ENCODE measurements at places on chromosomes 2 and 18.

GRCh38 chr2:220648628-220649027 lies 923.5 kb downstream of the EPHA4 start:
- no peak for DNase-seq

- no peak for DNase-seq
These were observed 36.0 kb upstream of the SCN1A start for GRCh38 chr2:166163775-166164174.

- no peak for DNase-seq
These were observed 392.2 kb upstream of the CRIM1 start for GRCh38 chr2:35963357-35963756.

- DNase-seq = no peak
These were observed 42.0 kb downstream of the DTNA start for GRCh38 chr18:34752056-34752455.

- DNase-seq = peak; percentile 78
These were observed 74.7 kb upstream of the ETAA1 start for GRCh38 chr2:67322353-67323001.

DNA sequence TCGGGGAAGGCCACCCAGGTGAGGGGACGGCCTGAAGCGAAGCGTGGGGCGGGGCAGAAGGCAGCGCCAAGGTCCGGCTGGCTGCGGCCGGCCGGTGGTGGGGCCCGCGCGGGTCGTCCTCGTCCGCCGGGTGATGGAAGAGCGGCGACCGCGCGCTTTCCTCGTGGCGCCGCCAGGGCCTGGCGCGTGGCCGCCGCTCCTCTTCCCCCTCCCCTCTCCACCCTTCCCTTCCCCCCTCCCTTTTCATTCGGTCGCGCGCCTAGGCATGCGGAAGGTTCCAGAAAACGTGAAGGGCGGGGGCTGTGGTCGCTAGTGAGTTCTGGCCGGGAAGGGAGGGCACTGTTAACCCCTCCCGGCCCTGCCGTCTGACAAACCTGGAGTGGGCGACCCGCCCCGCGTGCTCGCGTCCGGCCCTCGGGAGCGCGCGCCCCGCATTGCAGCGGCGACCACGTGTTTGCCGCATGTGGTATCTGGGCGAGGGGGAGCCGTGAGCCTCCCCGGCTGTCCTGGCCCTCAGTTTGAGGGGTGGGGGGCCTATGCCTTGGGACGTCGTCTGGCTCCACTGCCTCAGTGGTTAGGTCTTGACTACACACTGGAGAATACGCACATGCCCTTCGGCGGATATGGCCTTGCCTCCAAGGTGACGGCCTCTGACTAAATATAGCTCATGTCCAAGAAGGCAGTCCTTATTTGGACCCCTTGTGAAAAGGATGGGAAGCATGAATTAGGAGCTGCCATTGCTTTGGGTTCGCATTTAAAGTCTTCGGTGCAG lies 579 bp downstream of the MAT2A start:
- peak; percentile 74 for DNase-seq

GRCh38 chr2:234797566-234798250 lies 154.1 kb upstream of the SH3BP4 start:
- DNase-seq = no peak

DNA sequence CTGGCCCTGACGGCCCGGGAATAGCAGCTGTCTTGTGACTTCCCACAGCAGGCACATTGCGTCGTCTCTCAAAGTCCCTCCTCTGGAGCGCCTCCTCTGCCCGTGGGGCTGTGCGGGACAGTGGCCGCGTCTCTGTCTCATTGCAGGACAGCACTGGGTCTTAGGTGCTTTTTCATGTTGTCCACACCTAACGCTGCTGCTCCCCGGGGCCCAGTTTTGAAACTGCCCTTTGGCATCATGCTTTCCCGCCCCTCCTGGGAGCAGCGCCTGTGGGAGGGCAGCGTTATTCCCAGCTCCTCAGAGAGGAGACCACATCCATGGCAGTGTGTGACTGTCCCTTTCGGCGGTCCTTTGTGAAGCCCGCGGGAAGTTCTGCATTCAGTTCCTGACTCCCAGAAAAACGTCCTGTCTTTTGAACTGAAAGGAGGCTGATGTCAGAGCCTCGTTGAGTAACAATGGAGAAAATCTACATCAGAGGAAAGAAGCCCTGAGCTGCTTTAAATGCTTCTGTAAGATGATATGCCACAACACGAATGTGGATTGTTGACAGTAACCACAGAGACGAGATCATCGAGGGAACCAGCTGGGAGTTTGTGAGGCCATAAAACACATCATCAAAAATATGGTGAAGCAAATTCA lies 226.0 kb downstream of the FAM210A start:
- DNase-seq = peak; percentile 29

DNA sequence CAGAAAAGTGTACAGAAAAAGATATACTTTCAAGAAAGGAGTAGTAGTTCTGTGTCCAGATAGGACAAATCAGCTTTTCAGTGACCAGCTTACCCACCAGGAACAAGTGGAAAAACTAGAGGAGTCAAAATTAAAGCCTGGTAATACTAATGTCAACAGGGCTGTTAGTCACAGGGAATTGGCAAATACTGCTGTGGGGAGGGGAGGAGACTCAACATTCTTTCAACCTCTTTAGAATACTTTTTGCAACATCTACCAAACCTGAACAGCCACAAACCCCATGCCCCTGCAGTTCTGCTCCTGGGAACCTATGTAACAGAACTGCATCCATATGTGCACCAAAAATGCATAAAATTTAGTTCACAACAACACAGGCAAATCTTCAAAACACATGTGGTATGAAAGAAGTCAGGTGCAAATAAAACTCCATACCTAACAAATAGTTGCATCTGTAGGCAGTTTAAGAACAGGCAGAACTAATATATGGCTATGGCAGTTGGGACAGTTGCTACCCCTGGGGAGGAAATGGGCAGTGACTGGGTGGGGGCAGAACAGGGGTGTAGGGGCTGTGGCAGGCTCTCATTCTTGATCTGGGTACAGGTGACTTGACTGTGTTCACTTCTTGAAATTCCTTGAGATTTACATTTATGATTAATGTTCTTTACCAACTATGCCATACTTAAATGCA lies 9.7 kb downstream of the CMPK2 start:
- DNase-seq = no peak

DNA sequence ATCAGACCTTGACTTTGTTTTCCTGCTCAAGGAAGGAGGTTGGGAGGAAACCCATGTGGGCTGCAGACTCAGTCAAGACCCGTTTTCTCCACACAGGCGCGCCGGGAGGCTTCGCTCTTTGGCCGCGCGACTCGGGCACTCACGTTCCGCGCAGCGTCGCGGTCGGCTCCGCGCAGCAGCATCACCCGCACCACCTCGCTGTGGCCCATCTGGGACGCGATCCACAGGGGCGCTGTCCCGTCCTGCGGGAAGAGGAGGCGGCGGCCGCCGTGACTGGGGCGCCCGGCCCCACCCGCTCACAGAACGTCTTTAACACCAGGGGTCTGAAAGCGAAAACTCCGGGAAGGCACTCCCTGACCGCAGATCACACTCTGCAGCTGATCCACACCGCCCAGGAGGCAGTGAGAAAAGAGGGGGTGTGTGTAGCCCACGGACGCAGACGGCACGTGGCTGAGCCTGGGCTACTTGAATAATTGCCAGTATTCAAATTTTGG lies 33.1 kb upstream of the NPC1 start:
- no peak for DNase-seq

GRCh38 chr18:31590570-31590969 lies 1.1 kb upstream of the TTR start:
- DNase-seq = no peak

DNA sequence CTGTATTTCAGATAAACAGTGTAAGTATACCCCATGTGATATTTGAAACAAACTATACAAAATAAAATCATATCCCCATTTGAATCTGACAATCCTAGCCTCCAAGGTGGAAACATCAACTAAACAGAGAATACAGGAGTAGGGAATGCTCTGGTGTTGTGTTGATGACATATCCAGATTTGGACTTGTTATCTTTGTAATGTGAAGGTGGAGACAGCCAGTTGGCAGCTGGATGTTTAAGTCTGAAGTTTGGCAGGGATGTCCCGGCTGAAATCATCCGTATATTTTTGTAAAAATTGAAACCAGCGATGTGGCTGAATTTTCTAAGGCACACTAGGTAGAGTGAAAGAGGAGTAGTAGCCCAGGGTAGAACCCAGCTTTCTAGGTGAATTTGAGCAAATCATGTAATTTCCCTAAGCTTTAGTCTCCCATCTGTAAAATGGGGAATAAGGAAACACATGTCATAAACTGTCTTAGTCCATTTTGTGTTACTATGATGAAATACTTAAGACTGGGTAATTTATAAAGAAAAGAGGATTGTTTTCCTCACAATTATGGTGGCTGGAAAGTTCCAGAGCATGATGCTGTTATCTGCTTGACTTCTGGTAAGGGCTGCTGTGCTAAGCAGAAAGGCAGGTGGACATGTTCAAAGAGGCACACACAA lies 246.6 kb upstream of the APCDD1 start:
- DNase-seq = no peak

DNA sequence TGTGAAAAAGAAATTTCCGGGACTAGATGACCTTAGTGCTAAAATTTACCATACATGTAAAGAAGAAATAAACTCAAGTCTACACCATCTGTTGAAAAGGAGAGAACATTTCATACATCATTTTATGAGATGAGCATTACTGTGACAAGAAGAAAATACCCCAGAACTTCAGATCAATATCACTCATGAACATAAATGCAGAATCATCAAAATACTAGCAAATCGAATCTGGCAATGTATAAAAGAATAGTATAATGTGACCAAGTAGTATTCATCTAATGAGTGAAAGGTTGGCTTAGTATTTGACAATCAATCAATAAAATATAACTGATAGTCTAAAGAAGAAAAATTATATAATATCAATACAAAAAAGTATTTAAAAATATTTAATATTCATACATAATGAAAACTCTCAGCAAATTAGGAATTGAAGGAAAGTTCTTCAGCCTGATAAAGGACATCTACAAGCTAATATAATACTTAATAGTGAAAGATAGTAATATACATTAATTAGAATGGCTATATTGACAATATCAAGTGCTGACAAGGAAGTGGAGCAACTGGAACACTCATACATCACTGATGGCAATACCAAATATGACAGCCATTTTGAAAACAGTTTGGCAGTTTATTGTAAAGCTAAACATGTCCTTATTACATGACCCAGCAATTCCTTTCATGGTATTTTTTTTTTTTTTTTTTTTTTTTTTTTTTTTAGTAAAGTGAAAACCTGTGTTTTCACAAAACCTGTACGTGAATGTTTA lies 231.4 kb upstream of the ZEB2 start:
- no peak for DNase-seq

- no peak for DNase-seq
These were observed 124.0 kb downstream of the GULP1 start for GRCh38 chr2:188415754-188416083.

- no peak for DNase-seq
These were observed 230.7 kb downstream of the KCNH7 start for GRCh38 chr2:162607915-162608314.

DNA sequence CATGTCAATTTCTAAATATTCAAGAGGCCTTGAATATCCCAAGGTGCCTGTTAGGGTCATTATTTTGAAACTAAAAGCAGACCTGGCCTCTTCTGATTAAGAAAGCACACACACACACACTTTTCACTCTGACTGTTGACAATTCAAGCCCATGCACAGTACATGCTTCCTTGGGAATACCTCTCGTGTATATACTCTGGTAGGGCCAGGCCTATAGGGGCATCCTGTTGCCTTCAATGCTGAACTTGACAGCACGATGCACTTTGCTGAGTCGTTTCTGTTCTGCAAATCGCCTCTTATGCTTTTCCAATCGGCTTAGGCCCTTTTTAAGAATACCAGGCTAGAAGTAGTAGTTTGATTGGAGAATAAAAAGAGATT lies 40.6 kb downstream of the IWS1 start:
- DNase-seq = no peak

DNA sequence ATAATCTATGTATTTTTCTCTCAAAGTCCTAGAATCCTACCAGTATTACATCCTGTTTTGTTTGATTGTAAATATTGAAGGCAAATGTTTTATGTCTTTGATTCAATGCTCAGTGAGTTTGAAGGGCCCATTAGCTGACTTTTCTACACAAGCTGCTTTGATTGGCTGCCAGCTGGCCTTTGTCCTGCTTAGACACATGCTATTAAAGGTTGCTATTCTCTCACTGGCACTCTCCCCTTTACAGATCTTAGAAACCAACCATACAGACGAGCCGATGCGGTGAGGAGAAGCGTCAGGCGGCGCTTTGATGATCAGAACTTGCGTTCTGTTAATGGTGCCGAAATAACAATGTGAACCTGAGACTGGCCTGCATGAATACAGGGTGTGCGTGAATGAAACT lies 69.7 kb downstream of the PRPF40A start:
- DNase-seq = no peak

DNA sequence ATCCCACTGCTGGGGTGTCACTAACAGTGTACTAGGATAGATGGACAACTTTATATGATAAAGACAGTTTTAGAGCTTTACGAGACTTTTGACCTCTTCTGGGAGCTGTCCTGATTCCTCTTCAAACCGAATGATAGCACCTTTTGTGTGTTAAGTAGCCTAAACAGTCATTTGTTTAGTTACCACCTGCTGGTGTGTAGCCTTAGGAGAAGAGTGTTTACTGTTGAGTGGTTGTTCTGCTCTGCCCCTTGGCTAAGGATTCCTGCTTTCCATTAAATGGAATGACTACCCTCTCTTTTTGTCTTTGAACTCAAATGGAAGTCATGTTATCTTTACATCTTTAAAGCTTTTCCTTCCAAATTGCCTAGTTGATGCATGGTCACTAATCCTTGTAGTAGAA lies 28.0 kb upstream of the MGAT5 start:
- no peak for DNase-seq

GRCh38 chr2:120406566-120406965 lies 60.6 kb downstream of the INHBB start:
- no peak for DNase-seq

DNA sequence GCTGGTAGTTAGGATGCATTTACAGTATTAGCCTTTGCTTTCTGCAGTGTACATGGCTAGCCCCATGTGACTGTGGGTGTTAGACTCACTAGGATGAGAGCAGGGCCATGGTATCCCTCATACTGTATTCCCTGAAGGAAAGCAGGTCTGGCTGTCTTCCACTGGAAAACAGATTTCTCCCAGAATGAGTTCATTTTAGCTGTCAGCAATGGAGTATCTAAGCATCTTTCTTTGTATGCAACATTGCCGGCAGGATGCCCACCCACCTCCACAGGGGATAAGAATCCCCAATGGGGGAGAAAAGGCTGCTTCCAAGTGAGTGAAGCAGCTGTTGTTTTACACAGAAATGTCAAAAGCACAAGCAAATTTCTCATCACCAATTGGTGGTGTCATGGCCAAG lies 142.7 kb upstream of the KLHL14 start:
- DNase-seq = no peak

DNA sequence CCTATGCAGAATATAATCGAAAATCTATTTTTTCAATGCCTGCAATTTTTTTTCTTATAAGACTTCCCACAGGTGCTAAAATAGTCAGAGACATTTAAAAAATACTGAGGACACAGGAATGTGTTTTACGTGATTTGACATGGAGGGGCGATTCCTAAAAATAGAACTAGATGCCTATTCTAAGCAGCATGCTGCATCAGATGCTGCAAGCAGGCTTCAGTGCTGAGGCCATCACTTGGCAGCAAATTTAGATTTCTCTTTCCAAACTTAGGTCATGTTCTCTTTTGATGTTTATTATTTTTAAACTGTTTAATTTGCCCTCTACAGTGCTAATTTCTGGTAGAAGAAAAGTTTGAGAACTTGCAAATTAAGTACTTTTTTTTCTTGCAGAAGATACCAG lies 43.7 kb upstream of the NCK2 start:
- no peak for DNase-seq

All from HT1080 (cell line).